ENCODE measurements at places on chromosomes 13 and 19.

GRCh38 chr19:1524287-1524971 lies 552 bp downstream of the PLK5 start:
- no peak for DNase-seq

GRCh38 chr19:2187159-2187558 lies 23.4 kb downstream of the DOT1L start:
- no peak for DNase-seq

DNA sequence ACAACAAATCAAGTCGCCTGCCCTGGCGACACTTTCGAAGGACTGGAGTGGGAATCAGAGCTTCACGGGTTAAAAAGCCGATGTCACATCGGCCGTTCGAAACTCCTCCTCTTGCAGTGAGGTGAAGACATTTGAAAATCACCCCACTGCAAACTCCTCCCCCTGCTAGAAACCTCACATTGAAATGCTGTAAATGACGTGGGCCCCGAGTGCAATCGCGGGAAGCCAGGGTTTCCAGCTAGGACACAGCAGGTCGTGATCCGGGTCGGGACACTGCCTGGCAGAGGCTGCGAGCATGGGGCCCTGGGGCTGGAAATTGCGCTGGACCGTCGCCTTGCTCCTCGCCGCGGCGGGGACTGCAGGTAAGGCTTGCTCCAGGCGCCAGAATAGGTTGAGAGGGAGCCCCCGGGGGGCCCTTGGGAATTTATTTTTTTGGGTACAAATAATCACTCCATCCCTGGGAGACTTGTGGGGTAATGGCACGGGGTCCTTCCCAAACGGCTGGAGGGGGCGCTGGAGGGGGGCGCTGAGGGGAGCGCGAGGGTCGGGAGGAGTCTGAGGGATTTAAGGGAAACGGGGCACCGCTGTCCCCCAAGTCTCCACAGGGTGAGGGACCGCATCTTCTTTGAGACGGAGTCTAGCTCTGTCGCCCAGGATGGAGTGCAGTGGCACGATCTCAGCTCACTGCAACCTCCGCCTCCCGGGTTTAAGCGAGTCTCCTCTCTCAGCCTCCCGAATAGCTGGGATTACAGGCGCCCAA lies at the start of gene LDLR:
Gene LDLR, plus strand, starts transcription at position 210 of the 760 bp plus-strand sequence. Its CDS starts 86 bp downstream, at position 296.
- peak; percentile 92 for DNase-seq

DNA sequence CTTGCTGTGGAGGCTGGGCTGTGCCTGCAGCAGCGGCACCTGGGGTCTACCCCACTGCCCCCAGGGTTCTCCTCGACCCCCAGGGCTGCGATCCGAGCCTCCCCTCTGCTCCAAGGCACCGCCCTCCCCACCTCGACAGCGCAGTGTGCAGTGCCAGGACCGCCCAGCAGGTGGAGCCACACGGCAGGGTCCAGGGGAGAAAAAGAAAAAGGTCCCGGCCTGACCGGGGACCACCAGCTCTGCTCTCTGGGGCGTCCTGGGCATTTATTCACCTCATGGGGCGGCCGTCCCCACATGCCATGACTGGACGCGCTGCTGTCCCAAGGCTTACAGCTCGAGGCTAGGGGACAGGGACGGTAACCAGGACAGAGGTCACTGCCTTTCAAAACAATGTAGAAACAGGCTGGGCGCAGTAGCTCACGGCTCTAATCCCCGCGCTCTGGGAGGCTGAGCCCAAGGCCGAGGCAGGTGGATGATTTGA lies 10.6 kb downstream of the REXO1 start:
- no peak for DNase-seq

- no peak for DNase-seq
These were observed 2.6 kb downstream of the ADAT3 start for GRCh38 chr19:1907563-1908363.

DNA sequence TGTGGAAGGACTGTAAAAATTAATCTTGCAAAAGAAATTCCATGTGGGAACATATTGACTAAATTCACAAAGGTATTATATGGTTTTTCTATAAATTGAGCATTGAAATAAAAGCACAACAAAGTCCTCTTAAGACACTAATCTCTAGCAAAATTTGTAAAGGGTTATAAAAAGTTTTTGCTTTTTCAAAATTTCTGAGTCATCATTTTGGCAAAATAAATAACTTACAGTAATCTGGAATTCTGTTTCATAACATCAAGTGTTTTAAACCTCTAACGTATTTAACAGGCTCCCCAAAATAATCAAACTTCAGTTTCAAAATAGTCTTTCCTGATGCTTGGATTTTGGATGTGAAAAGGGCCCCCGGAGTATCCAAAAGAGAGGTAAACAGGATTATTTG lies 26.0 kb downstream of the MED4 start:
- no peak for DNase-seq

DNA sequence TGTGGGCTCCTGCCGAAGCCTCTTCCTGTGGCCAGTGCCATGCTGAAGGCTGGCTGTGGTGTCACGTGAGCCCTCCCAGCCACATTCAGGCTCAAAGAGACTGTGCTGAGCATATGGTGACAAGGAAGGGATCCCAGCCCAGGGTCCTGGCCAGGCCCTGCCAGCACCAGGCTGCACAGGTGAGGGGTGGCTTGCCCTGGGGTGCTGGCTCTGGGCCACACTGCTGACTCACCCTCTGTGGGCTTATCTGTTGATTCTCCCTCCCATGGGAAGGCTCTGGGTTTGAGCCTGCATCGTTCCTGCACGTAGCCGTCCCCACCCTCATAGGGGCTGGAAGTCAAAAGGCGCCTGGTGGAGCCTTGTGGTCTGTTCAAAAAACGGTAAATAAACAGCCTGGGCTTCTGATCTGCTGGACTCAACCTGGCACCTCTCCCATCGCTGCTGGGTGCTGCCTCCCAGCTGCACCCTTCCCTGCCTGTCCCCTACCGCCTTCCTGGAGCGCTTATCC lies 31.1 kb downstream of the DNM2 start:
- no peak for DNase-seq

DNA sequence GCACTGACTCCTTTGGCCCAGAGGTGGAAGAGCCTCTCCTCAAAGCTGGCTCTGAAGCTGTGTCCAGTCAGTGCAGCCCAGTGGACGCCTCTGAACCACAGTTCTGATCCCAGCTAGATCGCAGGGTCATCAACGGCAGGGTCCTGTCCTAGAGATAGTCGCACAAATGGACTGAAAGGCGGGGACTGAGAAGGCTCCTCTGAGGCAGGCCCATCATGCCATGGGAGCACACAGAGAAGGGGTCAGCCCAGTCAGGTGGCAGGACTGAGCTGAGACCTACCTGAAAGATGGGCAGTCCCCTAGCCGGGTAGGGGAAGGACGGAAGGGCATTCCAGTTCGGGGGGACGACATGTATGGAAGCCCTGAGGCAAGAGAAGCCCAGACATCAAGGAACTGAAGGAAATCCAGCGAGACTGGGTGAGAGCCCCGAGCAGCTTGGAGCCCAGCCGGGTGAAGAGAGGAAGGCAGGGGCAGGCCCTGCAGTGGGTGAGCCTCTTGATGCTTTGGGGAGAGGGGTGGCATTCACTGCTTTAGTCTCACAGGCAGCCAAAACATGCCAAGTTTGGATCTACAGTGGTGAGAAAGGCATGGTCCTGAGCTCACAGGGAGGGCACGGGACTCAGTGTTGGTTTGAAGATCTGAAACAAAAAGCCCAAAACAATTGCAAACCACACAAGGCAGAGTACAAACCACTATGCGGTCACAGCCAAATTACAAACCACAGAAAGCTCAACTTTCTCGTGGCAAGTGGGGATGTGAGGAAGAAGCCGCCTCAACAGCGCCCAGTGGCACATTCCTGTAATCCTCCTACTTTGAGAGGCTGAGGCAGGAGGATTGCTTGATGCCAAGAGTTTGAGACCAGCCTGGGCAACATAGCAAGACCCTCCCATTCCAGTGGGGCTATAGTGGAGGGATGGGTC lies 10.0 kb downstream of the CALM3 start:
- peak; percentile 56 for DNase-seq

DNA sequence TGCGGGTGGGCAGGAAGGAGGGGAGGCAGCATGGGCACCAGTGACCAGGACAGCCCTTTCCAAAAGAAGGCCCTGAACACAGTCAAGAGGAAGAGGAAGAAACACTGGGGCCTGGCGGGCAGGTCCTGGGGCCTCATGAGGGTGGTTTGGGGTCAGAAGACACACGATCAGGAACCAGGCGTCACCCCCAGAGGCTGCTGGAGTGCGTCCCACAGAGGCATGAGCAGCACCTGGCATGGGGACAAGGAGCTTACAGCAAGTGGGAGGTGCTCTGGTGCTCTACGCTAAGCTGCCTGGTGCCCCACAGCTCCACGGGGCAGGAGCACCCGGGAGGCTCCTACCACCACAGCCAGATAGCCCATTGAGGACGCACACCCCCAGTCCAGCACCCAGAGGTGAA lies 20.0 kb downstream of the ELL start:
- DNase-seq: peak; percentile 89

DNA sequence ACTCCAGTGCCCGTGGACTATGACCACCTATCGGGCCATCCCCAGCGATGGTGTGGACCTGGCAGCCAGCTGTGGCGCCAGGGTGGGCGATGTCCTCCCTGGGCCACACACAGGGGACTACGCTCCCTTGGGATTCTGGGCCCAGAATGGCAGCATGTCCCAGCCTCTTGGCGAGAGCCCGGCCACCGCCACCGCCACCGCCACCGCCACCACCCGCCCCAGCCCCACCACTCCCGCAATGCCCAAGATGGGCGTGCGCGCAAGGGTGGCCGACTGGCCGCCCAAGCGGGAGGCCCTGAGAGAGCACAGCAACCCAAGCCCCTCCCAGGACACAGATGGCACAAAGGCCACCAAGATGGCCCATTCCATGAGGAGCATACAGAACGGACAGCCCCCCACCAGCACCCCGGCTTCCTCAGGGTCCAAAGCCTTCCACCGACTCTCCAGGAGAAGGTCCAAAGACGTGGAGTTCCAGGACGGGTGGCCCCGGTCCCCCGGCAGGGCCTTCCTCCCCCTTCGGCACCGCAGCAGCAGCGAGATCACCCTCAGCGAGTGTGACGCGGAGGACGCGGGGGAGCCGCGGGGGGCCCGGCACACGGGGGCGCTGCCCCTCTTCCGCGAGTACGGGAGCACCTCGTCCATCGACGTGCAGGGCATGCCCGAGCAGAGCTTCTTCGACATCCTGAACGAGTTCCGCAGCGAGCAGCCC lies 142.3 kb downstream of the DPF1 start:
- DNase-seq: no peak

GRCh38 chr19:3565139-3565538 lies 7.6 kb upstream of the HMG20B start:
- DNase-seq: no peak

GRCh38 chr19:18385675-18386542 lies at the start of gene GDF15:
TSS of gene GDF15 (plus strand) at chr19:18386158. CDS start at chr19:18386190, 32 bp downstream.
- DNase-seq: peak; percentile 86

DNA sequence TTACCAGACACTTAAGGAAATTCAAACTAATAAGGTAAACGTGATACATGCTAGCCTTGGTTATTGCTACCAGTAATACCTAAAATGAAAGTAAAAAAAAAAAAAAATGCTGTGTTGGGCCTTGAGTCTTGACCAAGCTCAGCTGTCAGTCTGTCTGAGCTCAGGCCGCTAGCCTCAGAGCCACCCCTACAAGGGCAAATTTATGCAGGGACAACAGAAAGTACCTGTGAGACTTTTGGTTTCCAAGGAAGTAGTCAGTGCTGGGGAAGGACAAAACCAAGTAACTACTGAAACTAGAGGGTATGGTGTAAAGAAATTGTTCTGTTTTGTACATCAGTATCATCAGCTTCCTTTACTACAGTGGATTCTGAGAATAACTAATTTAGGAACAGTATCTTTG lies 134.3 kb upstream of the SLITRK5 start:
- no peak for DNase-seq

DNA sequence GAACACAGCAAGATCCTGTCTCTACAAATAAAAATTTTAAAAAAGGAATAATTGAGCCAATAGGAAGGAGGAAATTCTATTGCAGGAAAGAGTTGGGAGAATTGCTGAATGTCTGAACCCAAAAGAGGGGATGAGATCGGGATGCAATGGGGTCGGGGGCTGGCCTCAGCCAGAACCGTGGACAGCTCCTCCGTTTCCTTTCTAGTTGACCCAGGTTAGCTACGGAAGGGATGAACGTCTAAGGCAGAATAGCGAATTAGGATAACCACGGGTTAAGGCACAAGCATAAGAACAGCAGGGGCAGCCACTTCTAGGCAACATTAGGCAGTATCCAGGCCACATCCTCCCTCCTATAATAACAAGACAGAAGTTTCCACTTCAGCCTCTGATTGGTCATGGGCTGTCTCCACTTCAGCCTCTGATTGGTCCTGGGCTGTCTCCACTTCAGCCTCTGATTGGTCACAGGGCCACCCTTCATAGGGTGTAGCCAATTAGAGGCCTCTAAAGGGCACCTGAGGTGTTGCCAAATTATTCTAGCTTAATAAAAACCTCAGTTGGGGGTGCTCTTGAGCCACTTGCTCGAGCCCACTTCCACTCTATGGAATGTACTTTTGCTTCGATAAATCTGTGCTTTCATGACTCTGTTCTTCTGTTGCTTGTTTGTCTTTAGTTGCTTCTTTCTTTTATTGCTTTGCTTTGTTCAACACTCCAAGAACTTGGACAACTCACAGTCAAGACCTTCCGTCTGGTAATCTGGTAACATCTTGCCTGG lies 24.9 kb upstream of the TPM4 start:
- DNase-seq: no peak

DNA sequence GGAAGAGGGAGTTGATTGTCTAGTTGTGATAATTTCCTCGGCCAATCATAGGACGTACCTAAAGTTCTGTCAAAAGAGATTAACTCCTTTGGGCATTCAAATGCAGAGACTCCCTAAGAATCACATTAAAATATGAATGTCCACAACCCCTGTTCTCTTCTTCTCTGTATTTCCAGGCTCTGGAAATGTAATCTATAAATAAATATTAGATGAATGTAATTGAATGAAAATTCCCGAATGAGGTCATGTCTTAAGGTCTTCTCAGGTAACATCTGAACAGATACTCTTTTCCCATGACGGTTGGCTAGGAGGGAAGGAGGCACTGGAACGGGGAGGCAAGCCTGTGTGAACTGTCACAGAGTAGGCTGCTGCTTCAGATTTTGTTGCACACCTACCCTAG lies 145.2 kb downstream of the OXGR1 start:
- no peak for DNase-seq

DNA sequence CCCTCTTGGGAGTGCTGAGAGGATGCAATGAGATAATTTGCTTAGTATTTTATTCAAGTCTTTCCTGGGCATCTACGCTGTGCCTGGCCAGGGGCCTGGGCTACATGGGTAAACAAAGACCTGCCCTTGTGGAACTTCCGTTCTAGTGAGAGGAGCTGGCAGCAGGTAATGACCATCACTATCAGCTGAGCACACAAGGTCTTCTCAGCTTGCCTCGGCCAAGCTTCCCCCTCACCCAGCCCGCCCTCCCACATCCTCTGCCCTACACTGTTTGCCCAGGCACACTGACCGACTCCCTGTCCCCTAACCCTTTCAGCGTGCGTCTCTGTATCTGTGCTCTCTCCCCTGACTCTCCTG lies 8.6 kb upstream of the FKRP start:
- no peak for DNase-seq

DNA sequence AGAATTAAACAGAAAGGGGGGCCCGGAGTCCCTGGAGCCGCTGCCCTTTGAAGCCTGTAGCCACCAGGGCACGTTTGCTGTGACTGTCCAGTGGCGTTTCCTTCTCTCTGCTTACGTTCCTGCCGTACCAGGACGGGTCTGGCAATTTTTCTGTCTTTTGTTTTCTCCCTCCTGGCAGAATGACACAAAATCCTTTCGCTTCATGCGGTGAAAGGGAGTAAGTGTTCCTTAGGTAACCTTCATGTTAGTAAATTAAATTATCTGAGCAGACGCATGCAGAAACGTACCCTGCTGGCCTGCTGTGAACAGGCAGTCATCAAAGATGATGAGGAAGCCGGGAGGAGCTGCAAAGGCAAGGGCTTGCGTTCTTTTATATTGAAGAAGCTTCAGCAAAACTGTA lies 299.3 kb upstream of the ARGLU1 start:
- no peak for DNase-seq

- DNase-seq: peak; percentile 67
These were observed 799 bp downstream of the NR1H2 start for GRCh38 chr19:50377051-50377461.

Data from sigmoid colon (tissue), 7 donors.